Myometrial cell (primary cell): ENCODE measurements at places on chromosomes 16 and 17. TPM values are rescaled to one million over a fixed set of nuclear protein-coding genes. Genes with fewer than 3 reads are reported as not detected.

ASB16 gene
- not detected in 2 replicates for total RNA-seq

ADAM11 gene
- total RNA-seq: 0.29 and 0.53 TPM in 2 replicates

SLC26A11 gene
- total RNA-seq: 6.6 and 8.1 TPM in 2 replicates

TP53TG3F gene
- not detected in 2 replicates for total RNA-seq

TBX21 gene
- total RNA-seq: not detected in 2 replicates

NCOR1 gene
- 22.8 and 61.5 TPM in 2 replicates for total RNA-seq

MMP25 gene
- not detected in 2 replicates for total RNA-seq

HS3ST3B1 gene
- 5.8 and 7.5 TPM in 2 replicates for total RNA-seq

ADORA2B gene
- total RNA-seq: 64.0 and 65.2 TPM in 2 replicates

KRT222 gene
- not detected in 2 replicates for total RNA-seq

SLC35G6 gene
- total RNA-seq: not detected in 2 replicates

CCL16 gene
- total RNA-seq: not detected in 2 replicates

BCL6B gene
- 0.18 and 0.58 TPM in 2 replicates for total RNA-seq

NR1D1 gene
- 4.9 and 5.8 TPM in 2 replicates for total RNA-seq

TRIM72 gene
- total RNA-seq: not detected in 2 replicates

CCL5 gene
- total RNA-seq: not detected in 2 replicates

SMURF2 gene
- 41.5 and 45.3 TPM in 2 replicates for total RNA-seq

DPEP1 gene
- total RNA-seq: not detected in 2 replicates

KRTAP9-4 gene
- total RNA-seq: not detected in 2 replicates

SLC13A2 gene
- not detected in 2 replicates for total RNA-seq

CCL4L2 gene
- not detected in 2 replicates for total RNA-seq

ZSCAN10 gene
- not detected in 2 replicates for total RNA-seq

CIAO2B gene
- 143 and 174 TPM in 2 replicates for total RNA-seq

TMIGD1 gene
- total RNA-seq: not detected in 2 replicates

NRN1L gene
- 0.89 TPM in 1 of 2 replicates, not detected in the other for total RNA-seq

MMP2 gene
- 147 and 154 TPM in 2 replicates for total RNA-seq

ITGAD gene
- not detected in 2 replicates for total RNA-seq

PRRT2 gene
- total RNA-seq: not detected in 2 replicates

MYH8 gene
- total RNA-seq: not detected in 2 replicates

MVD gene
- 255 and 295 TPM in 2 replicates for total RNA-seq

SGCA gene
- under 0.01 TPM in 1 of 2 replicates, not detected in the other for total RNA-seq

KRTAP4-9 gene
- not detected in 2 replicates for total RNA-seq

SSTR5 gene
- total RNA-seq: not detected in 2 replicates

CMTM1 gene
- 0.35 and 2.0 TPM in 2 replicates for total RNA-seq

SCNN1B gene
- total RNA-seq: not detected in 2 replicates

UTS2R gene
- total RNA-seq: not detected in 2 replicates

CRYM gene
- not detected in 2 replicates for total RNA-seq

STX1B gene
- 0.86 and 1.4 TPM in 2 replicates for total RNA-seq

KRT20 gene
- not detected in 2 replicates for total RNA-seq

TBC1D26 gene
- total RNA-seq: not detected in 2 replicates

MEOX1 gene
- not detected in 2 replicates for total RNA-seq

ABCA10 gene
- total RNA-seq: 0.86 and 1.1 TPM in 2 replicates

ZSWIM7 gene
- total RNA-seq: 19.3 and 22.2 TPM in 2 replicates

MRPL58 gene
- total RNA-seq: 65.7 and 94.5 TPM in 2 replicates

CDRT15L2 gene
- total RNA-seq: not detected in 2 replicates

CLEC18C gene
- 0.58 and 0.89 TPM in 2 replicates for total RNA-seq

TSEN54 gene
- 14.7 and 15.4 TPM in 2 replicates for total RNA-seq

PYY gene
- total RNA-seq: not detected in 2 replicates

ASGR1 gene
- 3.5 TPM in 1 of 2 replicates, not detected in the other for total RNA-seq

HOXB13 gene
- total RNA-seq: not detected in 2 replicates

LHX1 gene
- total RNA-seq: not detected in 2 replicates

TP53TG3C gene
- not detected in 2 replicates for total RNA-seq
